ENCODE measurements at places on chromosomes 11 and 22. TPM values are rescaled to one million over a fixed set of nuclear protein-coding genes. Genes with fewer than 3 reads are reported as not detected.

Gene ACRV1
- not detected for total RNA-seq

Gene SNX32
- 0.14 TPM for total RNA-seq

Gene DEPDC7
- 8.0 TPM for total RNA-seq

Gene BEST1
- total RNA-seq = 4.6 TPM

Gene GLB1L2
- total RNA-seq = 2.1 TPM

Gene B3GAT3
- 51.6 TPM for total RNA-seq

Gene ADAMTS8
- total RNA-seq = 0.69 TPM

Gene ANO9
- 1.1 TPM for total RNA-seq

Gene OR4D5
- not detected for total RNA-seq

Gene LINC01488
- not detected for total RNA-seq

Gene ADM
- total RNA-seq = 73.5 TPM

Gene LYVE1
- total RNA-seq = 0.03 TPM

Gene ADAMTS15
- total RNA-seq = 11.0 TPM

Gene TMEM191C
- 1.0 TPM for total RNA-seq

Gene LDLRAD3
- total RNA-seq = 23.6 TPM

Gene MEN1
- 38.0 TPM for total RNA-seq

Gene SCUBE2
- 0.52 TPM for total RNA-seq

Gene PLAAT4
- 0.91 TPM for total RNA-seq

Gene PHLDA2
- total RNA-seq = 135 TPM

Gene SHANK3
- total RNA-seq = 5.4 TPM

Gene KCNJ5
- total RNA-seq = 0.07 TPM

Gene MISFA
- total RNA-seq = 1.9 TPM

Gene ATP5MG
- 175 TPM for total RNA-seq

Gene SLC37A2
- total RNA-seq = 0.10 TPM

Gene CHADL
- total RNA-seq = not detected

Gene CTSF
- total RNA-seq = 34.3 TPM

Gene SCGB1D2
- total RNA-seq = not detected

Gene CCDC188
- not detected for total RNA-seq

Gene TTC36
- not detected for total RNA-seq

Gene CCDC15
- total RNA-seq = 0.54 TPM

Gene LRRC75B
- total RNA-seq = 8.8 TPM

Gene ISX
- total RNA-seq = not detected

Gene GPR83
- total RNA-seq = 0.07 TPM
